ENCODE measurements at places on chromosomes 16 and 17.

GRCh38 chr17:31132977-31133376 is 38.2 kb downstream of the NF1 start:
- DNase-seq, result no peak

DNA sequence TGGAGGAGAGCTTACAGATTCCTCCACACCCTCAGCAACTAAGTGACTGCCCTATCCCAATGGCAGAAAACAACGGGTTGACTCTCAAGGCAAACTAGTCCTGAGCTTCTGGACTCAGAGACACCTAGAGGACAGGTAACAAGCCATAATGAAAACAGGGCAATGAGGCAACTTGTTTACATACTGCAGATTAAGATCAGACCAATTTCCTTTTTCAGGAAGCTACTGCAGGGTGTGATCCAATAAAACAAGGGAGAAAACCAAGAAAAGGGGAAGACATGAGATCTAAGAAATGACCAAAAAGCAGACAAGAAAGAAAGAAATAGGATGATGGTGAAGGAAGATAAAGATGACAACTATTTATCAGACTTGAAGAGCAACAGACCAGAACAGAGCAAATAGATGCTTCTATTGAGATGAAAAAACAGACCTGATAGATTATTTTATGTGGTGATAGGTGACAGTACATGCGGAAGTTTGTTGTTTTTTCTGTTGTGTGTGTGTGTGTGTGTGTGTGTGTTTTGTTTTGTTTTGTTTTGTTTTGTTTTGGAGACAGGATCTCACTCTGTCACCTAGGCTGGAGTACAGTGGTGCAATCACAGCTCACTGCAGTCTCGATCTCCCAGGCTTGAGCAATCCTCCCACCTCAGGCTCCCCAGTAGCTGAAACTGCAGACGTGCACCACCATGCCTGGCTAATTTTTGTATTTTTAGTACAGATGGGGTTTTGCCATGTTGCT is 120.7 kb downstream of the GAS7 start:
- DNase-seq, result no peak

GRCh38 chr16:54673313-54673712 is 257.4 kb upstream of the IRX5 start:
- no peak for DNase-seq

DNA sequence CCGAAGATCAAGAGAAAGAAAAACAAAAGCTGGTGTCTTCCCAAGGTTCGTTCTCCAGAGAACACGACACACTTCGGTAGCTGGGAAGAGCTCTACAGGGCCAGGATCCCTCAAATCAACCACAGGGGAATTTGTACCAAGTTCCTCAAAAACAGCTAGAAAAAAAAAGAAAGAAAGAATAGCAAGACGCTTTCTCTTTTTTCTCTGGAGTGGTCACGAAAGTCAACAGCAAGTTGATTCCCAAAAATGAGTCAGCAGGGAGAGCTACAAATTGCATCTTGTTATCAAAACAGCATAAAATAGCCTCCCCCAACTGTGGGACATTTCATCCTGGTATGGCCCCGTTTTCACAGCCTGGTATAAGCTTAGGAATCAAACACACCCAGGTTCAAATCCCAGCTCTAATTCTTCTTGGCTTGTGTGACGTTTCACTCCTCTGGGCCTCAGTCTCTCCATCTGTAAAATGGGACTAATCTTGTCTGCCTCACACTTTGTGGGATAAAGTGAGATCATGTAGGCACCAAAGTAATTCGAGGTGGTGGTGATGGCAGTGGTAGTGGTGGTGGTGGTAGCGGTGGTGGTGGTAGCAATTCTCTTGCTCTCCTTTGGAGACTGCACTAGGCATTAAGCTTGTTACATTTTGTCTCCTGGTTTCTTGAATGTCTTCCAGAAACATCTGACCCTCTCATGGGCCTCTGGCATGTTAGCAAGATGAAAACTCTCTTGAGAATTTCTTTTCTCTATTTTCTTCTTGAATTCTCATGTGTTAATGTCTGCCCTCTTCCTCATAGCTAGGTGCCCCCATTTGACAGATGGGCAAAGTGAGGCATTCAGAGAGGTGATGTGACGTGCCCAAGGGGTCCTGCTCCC is 988 bp upstream of the IL21R start:
- DNase-seq, result no peak

GRCh38 chr17:15220785-15221184 is 44.3 kb downstream of the PMP22 start:
- DNase-seq, result no peak

DNA sequence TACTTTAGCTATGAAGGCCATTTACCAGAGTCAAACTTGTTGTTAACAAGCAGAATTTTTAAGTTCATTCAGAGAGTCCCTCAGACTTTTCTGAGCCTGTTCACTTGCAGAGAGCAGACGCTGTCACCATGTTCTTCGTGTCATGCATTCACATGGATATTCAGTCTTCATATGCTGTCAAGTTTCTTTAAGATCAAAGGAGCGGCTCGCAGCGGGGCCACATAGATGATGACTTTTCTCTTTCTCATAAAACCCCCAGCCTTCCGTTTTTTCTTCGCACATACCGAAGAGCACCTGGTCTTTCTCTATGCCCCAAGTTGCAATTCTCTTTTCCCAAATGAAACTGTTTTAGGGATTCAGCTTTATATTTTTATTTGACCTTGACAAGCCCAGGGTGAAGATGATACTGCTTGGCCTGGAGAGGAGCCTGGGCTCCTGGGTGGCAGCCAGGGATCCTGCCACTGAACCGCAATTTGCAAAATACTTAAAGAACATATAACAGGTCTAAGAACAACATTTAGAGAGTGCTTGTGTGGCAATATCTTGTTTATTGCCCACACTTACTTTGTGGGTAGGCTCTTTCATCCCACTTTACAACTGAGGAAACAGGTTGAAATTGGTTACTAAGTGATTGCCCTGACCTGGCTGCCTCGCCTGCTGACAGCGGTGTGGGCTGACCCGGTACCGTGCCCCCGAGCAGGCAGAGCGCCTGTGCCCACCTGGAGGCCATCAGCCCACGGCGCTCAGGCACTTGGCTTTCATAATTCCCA is 22.9 kb downstream of the SEC14L1 start:
- no peak for DNase-seq

DNA sequence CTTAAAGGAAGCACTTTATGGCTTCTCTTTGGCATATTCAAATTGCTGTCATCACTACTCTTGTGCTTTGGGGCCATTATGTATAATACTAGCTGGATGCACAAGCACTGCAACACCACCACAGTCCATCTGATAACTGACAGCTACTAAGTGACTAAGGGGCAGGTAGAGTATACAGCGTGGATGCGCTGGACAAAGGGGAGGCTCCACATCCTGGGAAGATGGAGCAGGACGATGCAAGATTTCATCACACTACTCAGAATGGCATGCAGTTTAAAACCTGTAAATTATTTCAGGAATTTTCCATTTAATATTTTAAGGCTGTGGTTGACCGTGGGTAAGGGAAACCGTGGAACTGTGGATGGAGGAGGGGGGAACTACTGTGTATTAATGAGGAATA is 25.0 kb downstream of the MPRIP start:
- no peak for DNase-seq

- no peak for DNase-seq
These were observed 5.3 kb upstream of the DDX52 start for GRCh38 chr17:37648555-37648954.

DNA sequence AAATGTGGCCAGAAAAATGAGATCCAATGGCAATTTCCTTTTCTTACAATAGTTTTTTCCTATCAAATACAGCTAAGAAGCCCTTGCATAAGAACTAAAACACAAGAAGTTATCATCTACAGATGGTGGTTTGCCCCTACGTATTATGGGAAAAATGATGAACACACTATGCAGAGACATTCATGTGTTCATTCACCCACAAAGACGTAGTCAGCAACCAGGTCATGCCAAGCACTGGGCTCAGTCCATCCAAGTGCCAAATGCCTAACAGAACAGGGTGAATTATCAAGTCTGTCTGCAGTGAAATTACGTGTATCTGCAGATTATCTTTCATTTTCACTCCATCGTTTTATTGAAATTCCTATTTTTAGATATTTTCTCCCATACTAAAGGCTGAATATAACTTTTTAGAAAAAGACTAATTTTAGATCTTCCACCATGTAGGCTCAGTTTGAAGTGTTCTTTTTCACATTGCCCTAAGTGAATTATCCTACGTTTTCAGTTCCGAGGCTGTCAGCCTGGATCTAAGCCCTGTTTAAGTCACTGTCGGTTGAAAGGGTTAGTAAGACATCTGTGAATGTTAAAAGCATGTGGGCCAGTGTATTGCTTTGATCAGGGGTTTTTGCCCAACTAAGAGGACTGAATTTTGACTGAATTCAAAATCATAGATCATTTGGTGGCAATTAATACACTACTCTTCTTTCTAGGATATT is 78.1 kb upstream of the DHX40 start:
- DNase-seq, result no peak

GRCh38 chr16:11036868-11037410 is 92.6 kb downstream of the CLEC16A start:
- DNase-seq, result no peak

GRCh38 chr16:27179500-27180072 is 23.7 kb upstream of the KDM8 start:
- DNase-seq, result peak; percentile 76

DNA sequence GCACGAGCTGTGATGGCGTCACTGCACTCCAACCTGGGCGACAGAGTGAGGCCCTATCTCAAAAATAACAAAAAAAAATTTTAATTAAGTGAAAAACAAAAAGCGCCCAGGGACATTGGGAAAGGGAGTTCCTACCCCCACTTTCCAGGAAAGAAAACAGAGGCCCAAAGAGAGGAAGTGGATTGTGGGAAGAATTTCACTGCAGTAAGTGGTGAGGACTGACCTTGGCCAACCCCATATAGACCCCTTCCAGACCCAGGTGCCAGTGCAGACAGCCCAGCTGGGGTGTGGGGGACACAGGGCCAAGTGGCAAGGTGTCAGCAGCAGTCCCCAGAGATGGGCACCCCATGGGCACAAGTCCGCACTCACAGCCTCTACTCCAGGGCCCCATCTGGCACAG is 29.0 kb upstream of the KRT17 start:
- no peak for DNase-seq

DNA sequence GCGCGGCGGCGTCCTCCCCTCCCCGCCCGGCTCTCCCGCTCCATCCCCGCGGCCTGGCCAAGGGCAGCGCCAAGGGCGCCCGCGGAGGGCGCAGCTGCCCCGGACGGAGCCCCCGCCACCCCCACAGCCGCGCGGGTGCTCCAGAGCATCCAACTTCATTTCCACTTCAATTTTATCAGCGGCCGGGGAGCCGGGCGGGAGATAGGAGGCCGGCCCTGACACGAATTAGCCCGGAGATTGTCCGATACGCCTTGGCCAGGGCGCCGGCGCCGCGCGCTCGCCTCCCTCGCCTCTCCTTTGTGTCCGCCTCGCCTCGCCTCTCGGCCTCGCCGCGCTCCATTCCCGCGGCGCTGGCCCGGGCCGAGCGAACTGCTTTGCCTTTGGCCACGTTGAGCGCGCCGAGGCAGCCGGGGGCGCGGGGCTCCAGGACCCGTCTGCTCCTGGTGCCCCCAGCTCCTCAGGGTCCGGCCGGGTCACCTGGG is 129.1 kb upstream of the LHX1 start:
- no peak for DNase-seq

DNA sequence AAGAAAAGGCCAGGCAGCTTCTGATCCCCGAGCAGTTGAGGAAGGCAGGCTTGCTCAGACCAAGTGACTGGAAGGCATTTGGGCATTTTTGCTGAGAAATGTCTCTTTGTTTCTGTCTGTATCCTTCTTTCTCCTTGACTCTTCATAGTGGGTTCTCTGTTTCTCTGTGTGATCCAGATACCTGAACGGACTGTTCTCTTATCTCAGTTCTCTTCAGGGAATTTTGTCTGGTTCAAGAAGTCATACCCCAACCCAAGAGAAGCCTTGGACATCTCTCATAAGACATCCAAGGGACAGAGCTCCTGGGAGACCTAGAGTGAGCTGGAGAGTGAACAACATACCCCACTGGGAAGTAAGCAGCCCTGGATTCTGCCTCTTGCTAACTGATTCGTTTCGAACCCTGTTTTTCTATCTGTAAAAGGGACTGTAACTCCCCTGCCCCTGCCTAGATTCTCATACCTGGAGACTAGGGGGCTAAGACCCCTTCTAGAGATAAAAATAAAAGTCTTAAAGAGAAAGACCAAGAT is 541 bp downstream of the CCL3 start:
- no peak for DNase-seq

- no peak for DNase-seq
These were observed 275.7 kb downstream of the TOX3 start for GRCh38 chr16:52271088-52271750.

- no peak for DNase-seq
These were observed 899 bp downstream of the CFAP52 start for GRCh38 chr17:9577373-9577709.

- DNase-seq, result no peak
These were observed 426.3 kb downstream of the SLC39A11 start for GRCh38 chr17:72665852-72666851.

GRCh38 chr17:77847221-77848085 is 111.0 kb upstream of the TNRC6C start:
- DNase-seq, result no peak

- no peak for DNase-seq
These were observed 6.5 kb upstream of the ATXN7L3 start for GRCh38 chr17:44205962-44206824.

GRCh38 chr17:76404976-76405563 is 20.7 kb downstream of the SPHK1 start:
- DNase-seq, result no peak

DNA sequence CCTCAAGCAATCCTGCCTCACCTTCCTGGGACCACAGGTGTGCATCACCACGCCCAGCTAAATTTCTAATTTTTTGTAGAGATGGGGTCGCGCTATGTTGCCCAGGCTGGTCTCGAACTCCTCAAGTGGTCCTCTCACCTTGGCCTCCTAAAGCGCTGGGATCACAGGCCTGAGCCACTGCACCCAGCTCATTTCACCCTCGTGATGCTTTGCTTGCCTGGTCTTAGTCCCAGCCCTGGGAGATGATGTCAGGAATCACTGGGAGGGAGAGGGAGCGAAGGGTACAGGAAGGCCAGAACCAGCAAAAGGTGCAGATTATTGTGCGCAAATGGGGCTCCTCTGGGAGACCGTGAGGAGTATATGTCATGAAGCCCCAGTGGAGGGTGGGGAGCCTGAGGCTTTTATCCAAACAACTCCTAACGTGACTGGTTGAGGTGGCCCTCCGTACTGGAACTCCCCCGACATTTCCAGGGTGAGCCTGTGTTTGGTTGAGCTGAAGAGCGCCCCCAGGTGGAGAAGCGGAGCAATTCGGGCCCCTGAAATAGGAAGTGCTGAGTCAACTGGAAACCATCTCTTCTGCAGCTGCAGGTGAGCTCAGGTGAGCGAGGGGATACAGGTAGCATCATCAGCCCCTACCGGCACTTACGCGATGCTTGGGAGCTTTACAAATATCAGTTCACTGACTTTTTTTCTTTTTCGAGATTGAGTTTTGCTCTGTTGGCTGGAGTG is 41.2 kb upstream of the HAPSTR1 start:
- DNase-seq, result no peak
